ENCODE measurements at places on chromosomes 12 and 14. TPM values are rescaled to one million over a fixed set of nuclear protein-coding genes. Genes with fewer than 3 reads are reported as not detected.

DNA sequence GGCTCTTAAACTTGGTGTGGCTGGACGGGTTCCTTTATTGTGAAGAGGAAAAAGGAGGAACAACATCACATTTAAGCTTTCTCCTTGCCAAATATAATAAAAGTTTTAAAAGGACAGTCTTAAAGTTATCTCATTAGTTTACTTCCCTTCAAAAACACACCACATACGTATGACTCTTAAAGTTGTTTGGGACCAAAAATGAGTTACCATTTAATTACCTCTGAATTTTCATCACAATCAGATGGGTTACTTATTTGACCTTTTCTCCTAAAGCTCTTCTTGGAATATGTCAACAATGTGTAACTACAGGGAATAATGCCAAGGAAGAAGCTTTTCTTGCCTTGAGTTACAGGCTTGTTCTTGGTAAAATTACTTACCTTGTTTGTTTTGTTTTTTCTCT is 16.4 kb downstream of the RAB21 start:
- no peak for DNase-seq

DNA sequence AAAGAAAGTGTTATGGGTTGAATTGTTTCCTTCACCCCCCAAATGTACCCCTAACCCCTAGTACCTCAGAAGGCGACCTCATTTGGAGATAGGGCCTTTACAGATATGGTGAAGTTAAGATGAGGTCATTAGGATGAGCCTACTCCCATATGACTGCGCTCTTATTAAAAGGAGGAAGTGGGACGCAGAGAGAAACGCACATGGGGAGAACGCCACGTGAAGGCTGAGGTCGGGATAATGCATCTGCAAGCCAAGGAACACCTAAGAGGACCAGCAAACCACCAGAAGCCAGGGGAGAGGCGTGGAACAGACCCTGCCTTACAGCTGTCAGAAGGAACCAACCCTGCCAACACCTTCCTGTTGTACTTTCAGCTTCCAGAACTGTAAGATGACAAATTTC is 1.7 kb upstream of the NRIP2 start:
- no peak for DNase-seq

- DNase-seq: no peak
Measured at GRCh38 chr12:129296671-129297070, 443.4 kb downstream of the GLT1D1 start.

DNA sequence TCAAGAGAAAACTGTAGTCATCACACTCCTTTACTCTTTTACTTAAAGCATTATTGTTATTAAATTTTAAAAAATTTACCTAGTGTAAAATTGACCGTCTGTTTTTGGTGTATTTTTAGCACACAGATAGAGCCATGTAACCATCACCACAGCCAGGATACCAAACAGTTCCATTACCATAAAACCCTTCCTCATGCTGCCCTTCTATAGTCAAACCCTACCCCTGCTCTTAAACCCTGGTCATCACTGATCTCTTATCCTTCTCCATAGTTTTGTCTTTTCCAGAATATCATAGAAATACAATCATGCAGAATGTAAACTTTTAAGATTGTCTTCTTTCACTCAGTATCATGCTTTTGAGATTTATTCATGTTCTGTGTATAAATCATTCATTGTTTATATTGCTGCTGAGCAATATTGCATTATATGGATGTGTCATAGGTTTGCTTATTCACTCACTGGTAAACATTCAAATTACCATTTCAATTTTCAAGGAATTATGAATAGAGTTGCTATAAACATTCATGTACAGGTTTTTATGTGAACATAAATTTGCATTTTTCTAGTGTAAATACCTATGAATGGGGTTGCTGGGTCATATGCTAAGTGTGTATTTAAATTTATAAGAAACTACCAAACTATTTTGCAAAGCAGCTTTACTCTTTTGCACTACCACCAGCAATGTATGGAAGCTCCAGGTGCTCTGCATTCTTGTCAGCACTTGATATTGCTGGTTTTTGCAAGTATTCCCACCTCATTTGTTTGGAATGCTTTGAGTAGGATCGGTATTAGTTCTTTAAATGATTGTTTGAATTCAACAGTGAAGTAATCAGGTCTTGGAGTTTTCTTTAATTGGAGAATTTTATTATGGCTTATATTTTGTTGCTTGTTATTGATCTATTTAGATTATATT is 125.5 kb downstream of the LMNTD1 start:
- no peak for DNase-seq

DNA sequence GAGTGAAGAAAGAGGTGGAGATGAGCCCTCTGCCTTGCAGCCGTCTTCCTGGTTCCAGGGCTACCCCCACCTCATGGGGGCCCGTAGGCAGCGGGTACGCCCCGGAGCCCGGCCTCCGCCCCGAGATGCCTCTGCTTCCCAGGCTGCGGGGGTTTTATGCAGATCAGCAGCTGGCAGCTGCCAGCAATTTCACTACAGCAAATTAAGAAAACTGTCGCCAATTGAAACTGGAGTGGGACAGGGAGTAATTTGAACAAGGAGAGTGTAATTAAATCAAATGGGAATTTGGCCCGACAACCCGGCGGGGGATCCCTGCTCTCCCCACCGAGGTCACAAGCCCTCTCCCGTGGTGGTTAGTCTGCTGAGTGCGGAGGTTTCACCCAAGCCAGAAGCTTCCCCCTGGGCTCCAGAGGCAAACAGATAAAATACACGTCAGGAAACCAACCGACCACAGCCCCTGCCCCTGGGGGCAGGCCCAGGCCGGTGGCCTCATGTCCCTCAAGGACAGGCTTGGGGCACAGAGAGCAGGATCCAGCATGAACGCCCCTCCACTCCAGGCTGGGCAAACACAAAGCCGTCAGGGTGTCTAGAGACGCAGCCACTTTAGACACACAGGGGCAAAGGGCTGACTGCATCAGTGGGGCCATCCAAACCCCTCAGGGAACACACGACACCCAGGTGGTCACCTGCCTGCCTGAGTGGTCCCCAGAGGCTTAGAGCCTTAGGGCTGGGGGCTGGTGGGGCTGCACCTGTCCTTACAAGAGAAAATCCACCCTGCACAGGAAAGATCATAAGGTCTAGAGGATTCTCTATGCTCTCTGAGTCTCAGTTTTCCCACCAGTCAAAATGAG is 53.8 kb downstream of the TESC start:
- no peak for DNase-seq

- no peak for DNase-seq
Measured at GRCh38 chr14:100568164-100568997, 18.8 kb downstream of the BEGAIN start.

DNA sequence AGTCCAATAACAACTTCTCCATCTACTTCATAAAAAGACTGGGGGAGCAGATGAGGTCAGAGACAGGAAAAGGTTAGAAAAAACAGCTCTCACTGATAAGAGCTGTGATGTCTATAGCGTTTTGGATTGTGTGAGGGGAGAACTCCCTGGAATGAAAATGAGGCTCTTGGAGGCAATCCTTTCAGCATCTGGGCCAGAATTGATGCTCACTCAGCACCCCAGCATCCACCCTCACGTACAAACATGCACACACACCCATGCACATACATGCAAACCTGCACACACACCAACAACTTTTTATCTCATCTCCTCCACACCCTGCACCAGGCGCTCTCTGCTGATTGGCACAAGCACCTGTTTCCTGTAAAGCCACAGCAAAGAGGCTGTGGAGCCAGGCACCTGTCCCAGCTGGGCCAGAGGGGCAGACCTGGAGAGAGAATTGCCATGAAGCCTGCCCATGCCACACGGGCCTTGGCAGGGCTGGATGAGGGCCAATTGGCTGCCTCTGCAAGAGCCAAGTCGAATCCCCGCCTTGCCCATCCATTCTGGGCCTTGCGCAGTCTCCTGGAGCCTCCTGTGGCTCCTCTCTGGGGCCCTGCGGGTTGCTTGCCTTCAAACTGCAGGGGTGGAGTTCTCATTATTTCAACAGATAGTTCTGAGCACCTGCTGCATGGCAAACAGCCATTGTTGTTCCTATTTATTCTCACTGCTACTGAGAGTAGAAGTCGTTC is 53.1 kb downstream of the SYNE3 start:
- peak; percentile 65 for DNase-seq

GRCh38 chr14:102819747-102820330 is 42.6 kb downstream of the TRAF3 start:
- DNase-seq: no peak

The RPGRIP1 gene
- polyA plus RNA-seq: 0.27 TPM

The MNAT1 gene
- 27.8 TPM for polyA plus RNA-seq

The POTEM gene
- not detected for polyA plus RNA-seq

The CLSTN3 gene
- 13.6 TPM for polyA plus RNA-seq
